ENCODE measurements at places on chromosomes 1 and 21.
A peak's percentile ranks its signal among the peaks of the same experiment; 100 is the strongest.

DNA sequence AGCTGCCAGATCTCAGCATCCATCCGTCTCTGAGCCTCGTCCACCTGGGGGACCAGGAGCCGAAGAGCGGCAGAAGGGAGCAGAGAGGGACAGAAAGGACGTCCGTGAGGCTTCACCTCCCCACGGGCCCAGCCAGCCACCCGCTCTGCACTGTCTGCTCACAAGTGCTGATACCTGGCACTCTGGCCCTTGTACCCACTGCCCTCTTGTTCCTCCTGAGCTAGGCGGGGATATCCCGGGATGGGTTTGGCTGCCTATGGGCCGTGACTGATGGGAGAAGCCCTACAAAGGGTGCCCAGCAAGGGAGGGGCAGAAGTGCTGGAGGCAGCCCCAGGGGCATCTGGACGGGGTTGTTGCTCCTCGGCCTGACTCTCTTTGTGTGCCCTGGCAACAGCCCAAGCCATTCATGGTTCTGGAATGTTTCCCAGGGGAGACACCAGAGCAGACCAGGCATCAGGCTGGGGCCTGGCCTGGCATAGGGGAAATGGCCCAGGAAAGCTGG lies 57.6 kb downstream of the LDLRAD2 start:
- DNase-seq, result no peak

DNA sequence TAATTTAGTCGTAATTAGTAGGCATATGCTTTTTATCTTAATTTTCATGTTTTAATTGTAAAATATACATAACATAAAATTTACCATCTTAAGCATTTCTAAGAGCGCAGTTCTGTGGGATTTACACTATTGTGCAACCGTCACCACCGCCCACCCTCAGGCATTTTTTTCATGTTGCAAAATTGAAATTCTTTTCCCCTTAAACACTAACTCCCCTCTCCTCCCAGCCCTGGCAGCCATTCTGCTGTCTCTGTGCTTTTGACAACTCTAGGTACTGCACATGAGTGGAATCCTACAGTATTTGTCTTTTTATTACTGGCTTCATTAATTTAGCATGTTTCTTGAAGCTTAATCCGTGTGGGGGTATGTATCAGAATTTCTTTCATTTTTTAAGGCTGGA lies 7.8 kb downstream of the PIK3CD start:
- no peak for DNase-seq

DNA sequence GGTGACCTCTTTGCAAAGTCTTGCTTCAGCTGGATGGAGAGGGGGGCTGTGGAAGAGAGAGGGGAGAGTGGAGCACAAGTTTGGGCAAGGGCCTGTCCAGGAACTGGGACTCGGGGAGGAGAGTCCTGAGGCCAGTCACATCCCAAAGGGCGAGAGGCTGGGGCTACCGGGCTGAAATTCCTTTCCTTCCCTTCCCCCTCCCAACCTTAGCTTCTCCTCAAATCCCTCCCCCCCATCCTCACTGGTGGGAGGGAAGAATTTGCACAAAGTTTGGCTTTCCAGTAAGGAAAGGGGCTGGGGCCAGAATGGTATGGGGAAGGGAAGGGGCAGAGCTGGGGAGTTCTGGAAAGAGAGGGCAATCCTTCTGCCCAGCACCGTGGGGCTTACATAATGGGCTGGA lies 854 bp downstream of the CNTN2 start:
- no peak for DNase-seq

DNA sequence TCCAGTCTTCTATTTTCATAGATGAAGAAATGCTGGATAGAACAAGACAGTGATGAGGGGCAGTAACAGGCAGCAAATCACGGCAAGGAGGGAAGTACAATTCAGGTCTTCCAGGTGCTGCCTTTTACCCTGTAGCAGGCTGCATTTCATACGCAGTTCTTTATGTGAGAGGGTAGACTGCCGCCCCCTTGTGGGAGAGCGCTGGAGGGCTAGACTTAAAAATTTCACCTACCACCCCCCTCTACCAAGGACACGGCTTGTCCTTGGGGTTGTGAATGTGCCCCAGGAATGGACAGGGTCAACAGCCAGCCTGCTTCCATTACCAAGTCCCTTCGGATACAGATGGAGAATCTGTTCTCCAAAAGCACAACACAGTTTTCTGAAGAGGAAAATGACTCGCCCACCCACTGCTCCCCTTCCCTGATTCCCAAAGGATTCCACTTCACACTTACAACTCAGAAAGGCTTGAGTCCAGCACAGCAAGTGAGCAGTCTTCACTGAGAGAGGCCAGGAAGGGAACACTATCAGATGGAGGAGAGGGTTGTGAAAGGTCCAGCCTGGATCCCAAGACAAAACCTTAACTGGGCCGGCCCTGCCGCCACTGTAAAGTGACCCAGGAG lies 7.4 kb downstream of the WDR77 start:
- DNase-seq, result peak; percentile 46

GRCh38 chr1:33009561-33009960 lies 27.1 kb downstream of the AK2 start:
- DNase-seq, result no peak

GRCh38 chr1:93804412-93804811 lies 74.6 kb downstream of the DNTTIP2 start:
- no peak for DNase-seq

DNA sequence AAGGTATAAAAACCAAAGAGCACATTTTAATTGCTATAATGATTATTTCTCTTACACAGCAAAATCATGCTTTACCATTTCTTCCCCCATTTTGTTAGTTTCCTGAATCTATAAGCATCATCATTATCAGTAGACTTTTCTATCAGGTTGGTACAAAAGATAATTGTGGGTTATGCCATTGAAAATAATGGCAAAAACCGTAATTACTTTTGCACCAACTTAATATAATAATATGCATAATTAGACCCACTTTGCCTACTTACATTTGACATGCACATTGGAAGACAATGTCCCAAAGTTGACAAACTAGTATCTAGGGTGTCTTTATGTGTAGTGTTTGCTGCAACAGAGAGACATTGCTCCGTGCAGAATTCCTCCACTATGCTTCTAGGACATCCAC lies 594.2 kb downstream of the LMO4 start:
- no peak for DNase-seq

DNA sequence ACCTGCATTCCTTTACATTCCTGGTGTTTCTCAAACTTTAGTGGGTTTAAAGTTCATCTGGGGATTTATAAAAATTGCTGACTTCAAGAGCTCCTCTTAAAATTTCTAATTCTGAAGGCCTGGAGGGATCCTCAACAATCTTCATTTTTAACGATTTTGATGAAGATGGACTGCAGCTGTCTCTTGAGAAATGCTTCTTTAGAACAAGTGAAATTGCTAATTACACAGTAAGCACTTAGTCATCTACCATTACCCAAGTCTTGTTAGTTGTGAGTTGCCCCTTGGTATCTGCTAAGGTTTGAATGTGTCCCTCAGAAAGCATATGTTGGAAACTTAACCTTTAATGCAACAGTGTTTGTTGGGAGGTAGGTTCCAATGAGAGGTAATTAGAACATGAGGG lies 163.7 kb downstream of the LTN1 start:
- no peak for DNase-seq

- DNase-seq, result no peak
Observed at GRCh38 chr1:30785714-30786113, 28.1 kb upstream of the LAPTM5 start.

GRCh38 chr21:44858291-44858690 lies 15.2 kb downstream of the PTTG1IP start:
- DNase-seq, result no peak

Measured in effector memory CD8-positive, alpha-beta T cell (primary cell).